H9 (cell line): ENCODE measurements at places on chromosomes 12 and 14. TPM values are rescaled to one million over a fixed set of nuclear protein-coding genes. Genes with fewer than 3 reads are reported as not detected.

TRIM9 gene
- total RNA-seq, result 0.83 and 0.98 TPM in 2 replicates

ADAM21 gene
- total RNA-seq, result 0.09 TPM in 1 of 2 replicates, not detected in the other

GRCh38 chr12:38892087-38892786 lies 13.2 kb downstream of the CPNE8 start:
- H3K4me3 ChIP-seq, result no peak overlapping the region
- H3K27me3 ChIP-seq, result no peaks in the 10 kb centered on the region; the same call in 1 of the 2 replicates
- no peak for DNase-seq
- H3K4me1 ChIP-seq, result no peaks in the 10 kb centered on the region

PROX2 gene
- not detected in 2 replicates for total RNA-seq

MYF5 gene
- total RNA-seq, result not detected in 2 replicates

- no peak overlapping the region for H3K27ac ChIP-seq
- no peak for DNase-seq
- peaks cover 40% of the 10 kb centered on the region for H3K36me3 ChIP-seq
These were observed 55.5 kb downstream of the RDH12 start for GRCh38 chr14:67757175-67757574.

- H3K4me1 ChIP-seq, result peaks cover 2% of the 10 kb centered on the region; the same call in 1 of the 2 replicates
- H3K36me3 ChIP-seq, result no peaks in the 10 kb centered on the region
- no peak overlapping the region for H3K27ac ChIP-seq
These were observed 42.1 kb downstream of the RASSF3 start for GRCh38 chr12:64652346-64652745.

- H3K36me3 ChIP-seq, result no peaks in the 10 kb centered on the region
- no peak overlapping the region for H3K27ac ChIP-seq
- DNase-seq, result no peak
These were observed 16.5 kb downstream of the SLC24A4 start for GRCh38 chr14:92339426-92339825.

POTEM gene
- not detected in 2 replicates for total RNA-seq

DNA sequence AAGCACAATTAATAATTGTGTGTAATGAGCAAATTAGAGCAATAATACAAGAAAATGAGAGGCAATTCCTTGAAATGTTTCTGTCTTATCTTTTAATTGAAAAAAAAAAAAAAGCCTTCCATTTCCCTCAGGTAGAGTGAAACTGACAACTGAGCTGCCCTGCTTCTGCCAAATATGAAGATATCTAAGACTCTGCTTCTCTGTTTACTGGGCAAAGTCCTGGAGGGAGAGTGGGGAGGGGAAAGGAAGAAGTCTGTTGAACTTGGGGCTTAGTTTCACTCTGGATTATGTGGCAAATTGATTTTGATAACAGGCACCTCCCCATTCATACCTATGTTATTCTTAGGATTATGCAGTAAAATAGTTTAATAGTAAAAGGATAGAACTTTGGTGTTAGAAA lies 364.9 kb downstream of the NRXN3 start:
- no peak overlapping the region for H3K27ac ChIP-seq
- H3K36me3 ChIP-seq, result no peaks in the 10 kb centered on the region
- no peak overlapping the region for H3K4me3 ChIP-seq
- no peak for DNase-seq
- H3K4me1 ChIP-seq, result no peaks in the 10 kb centered on the region
- no peaks in the 10 kb centered on the region for H3K27me3 ChIP-seq

GRCh38 chr12:115943630-115944391 lies 333.7 kb downstream of the MED13L start:
- DNase-seq, result no peak
- no peak overlapping the region for H3K4me3 ChIP-seq
- H3K4me1 ChIP-seq, result no peaks in the 10 kb centered on the region; the same call in 1 of the 2 replicates

- DNase-seq, result no peak
- H3K27ac ChIP-seq, result no peak overlapping the region
- no peaks in the 10 kb centered on the region for H3K4me1 ChIP-seq
- H3K36me3 ChIP-seq, result no peaks in the 10 kb centered on the region
- H3K4me3 ChIP-seq, result no peak overlapping the region
These were observed 313.1 kb downstream of the GALC start for GRCh38 chr14:87679866-87680265.

GRCh38 chr12:128942960-128943477 lies 89.7 kb downstream of the GLT1D1 start:
- no peak for DNase-seq
- H3K4me3 ChIP-seq, result no peak overlapping the region
- H3K27ac ChIP-seq, result no peak overlapping the region
- no peaks in the 10 kb centered on the region; the same call in 1 of the 2 replicates for H3K4me1 ChIP-seq

DNA sequence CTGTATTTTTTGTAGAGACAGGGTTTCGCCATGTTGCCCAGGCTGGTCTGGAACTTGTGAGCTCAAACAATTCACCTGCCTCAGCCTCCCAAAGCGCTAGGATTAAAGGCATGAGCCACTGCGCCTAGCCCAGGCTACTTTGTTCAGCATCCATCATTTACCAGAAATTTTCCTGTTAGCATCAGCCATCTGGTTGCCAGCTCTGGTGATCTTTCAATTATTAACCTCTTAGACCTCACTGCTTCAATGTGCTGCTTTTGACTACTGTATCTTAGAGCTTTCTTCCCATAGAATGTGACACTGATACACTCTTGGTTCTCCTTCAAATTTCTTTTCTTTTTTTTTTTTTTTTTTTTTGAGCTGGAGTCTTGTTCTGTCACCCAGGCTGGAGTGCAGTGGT lies 5.4 kb upstream of the AMHR2 start:
- no peak overlapping the region for H3K4me3 ChIP-seq
- no peak overlapping the region for H3K27ac ChIP-seq
- no peaks in the 10 kb centered on the region for H3K36me3 ChIP-seq
- no peaks in the 10 kb centered on the region for H3K27me3 ChIP-seq
- DNase-seq, result no peak

CCDC196 gene
- not detected in 2 replicates for total RNA-seq

GRCh38 chr14:99273766-99274345 lies 1.9 kb upstream of the BCL11B start:
- no peak overlapping the region for H3K27ac ChIP-seq
- no peak for DNase-seq
- H3K27me3 ChIP-seq, result no peaks in the 10 kb centered on the region; the same call in 1 of the 2 replicates
- no peaks in the 10 kb centered on the region for H3K36me3 ChIP-seq
- H3K4me3 ChIP-seq, result peak overlapping the region; percentile 84

- H3K27ac ChIP-seq, result no peak overlapping the region
- DNase-seq, result no peak
- no peak overlapping the region for H3K4me3 ChIP-seq
- H3K36me3 ChIP-seq, result no peaks in the 10 kb centered on the region
These were observed 24.0 kb downstream of the TCTN1 start for GRCh38 chr12:110637869-110638441.

DNA sequence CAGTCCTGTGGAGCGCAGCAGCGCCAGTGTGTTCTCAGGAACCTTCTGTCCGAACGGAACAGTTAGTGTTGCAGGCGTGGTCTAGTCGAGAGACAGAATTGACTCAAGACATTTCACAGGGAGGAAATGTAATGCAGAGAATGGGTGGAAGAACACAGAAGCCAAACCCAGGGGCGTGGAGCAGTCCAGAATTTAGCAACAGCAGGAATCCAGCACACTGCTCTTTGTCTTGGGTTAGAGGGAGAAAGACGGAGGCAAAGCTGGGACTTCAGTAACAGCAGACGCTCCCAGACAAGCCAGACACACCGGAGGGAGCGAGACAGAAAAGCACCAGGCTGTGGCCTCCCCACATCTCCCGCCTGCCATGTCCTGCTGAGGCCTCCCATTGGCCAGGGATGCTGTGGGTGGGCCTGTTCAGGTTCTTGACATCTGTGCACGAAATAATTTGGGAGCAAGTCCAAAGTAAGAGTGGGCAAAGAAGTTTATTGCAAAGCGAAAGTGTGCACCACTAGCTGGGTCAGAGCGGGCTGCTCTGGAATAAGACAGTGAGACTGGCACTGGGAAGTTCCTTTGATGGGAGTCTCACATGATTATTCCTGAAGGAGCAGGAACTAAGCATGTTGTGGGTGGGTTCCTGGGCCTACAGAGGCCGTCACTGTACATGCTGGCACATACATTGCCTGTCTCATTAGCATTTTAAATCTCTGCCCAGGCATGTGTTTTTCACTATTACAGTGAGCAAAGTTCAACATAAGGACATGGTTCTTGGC lies 339.3 kb upstream of the SFSWAP start:
- no peaks in the 10 kb centered on the region for H3K36me3 ChIP-seq
- no peak overlapping the region for H3K27ac ChIP-seq
- no peaks in the 10 kb centered on the region for H3K27me3 ChIP-seq
- DNase-seq, result no peak
- no peaks in the 10 kb centered on the region for H3K4me1 ChIP-seq

DNA sequence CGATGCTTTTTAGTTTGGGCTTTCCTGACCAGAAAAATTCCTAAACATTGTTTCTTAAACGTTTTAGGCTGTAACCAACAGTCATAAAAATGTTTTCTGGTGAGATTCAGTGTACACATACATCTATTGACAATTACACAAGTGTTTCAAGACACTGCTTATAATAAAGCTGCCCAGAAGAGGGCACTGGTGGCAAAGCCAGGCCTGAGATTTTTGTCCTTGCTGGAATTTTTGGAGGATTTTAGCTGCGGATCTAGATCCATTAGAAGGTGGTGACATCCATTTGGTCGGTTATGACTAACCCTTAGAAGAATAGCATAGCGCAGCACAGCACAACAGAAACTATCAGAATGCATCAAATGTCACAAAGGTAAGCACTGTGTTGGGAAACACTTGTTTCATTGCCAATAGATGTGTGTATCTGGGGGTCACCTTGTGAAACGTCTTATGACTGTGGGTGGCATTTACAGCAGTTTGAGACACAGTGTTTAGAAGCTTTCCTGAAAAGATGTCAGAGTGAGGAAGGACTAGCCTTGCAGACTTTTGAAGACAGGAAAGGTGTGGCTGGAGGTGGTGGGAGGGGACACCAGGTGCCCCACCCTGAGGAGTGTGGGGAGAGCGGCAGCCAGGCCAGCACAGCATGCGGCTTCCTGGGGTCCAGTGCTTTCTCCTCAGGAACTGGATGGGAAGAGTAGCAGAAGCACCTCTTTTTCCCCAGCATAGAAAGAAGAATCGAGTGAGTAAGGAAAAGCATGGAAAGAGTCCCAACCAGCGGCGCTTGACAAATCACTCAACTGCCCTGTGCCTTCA lies 54.7 kb upstream of the FKBP4 start:
- no peak overlapping the region for H3K27ac ChIP-seq
- no peaks in the 10 kb centered on the region for H3K27me3 ChIP-seq
- peak; percentile 25 for DNase-seq
- H3K4me3 ChIP-seq, result no peak overlapping the region

DNA sequence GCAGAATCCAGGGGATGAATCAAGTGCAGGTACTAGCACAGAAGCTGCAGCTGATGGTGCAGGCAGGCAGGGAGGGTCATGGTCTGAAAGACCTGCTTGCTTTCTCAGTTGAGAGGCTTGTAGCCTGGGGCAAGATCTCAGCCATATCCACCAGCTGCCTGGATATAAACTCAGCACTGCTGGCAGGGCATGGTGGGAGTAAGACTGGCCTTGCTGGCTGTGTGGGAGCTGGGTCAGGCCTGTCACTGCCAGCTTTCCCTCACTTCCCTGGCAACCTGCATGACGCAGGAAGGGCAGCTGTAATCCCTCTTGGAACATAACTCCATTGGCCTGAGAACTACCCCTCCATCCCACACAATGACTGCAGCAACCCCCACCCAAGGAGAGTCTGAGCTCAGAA lies 230.1 kb downstream of the ANO6 start:
- no peak for DNase-seq
- H3K36me3 ChIP-seq, result peaks cover 7% of the 10 kb centered on the region
- no peak overlapping the region for H3K4me3 ChIP-seq
- no peak overlapping the region for H3K27ac ChIP-seq

DNA sequence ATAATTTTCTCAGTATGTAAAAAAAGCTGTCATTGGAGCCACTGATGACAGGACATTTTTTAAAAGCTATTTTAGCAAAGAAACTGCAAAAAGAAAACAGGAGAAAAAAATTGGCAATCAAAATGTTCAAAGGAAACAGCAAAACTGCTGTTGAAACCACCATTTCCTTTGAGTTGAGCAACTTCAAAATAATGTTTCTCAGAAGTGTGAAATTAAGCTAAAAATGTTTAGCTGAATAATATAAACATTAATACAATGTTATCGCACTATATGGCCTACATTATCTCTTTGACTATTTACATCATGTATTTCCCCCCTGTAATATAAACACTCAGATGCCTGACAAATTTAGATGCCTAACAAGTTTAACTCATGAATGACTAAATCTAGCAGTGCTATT lies 23.4 kb upstream of the GLIPR1 start:
- peaks cover 33% of the 10 kb centered on the region for H3K36me3 ChIP-seq
- no peak overlapping the region for H3K4me3 ChIP-seq

DNA sequence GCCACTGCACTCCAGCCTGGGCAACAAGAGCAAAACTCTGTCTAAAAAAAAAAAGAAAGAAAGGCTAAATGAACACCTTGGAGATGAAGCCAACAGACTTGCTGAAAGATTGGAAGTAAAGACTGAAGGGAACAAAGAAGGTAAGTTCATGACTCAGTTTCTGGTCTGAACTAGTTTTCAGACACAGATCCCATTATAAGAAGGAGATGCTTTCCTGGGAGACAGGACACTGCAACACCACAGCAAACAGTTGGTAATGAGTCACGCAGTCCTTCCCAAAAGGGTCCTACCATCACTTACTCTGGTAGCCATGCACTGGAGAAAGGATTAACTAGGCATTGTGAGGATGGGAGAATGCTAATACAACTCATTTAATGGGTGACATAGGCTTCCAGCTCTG lies 97.2 kb downstream of the SSPN start:
- DNase-seq, result no peak
- no peaks in the 10 kb centered on the region for H3K36me3 ChIP-seq
- H3K4me1 ChIP-seq, result no peaks in the 10 kb centered on the region
- no peaks in the 10 kb centered on the region for H3K27me3 ChIP-seq

FAM181A gene
- total RNA-seq, result not detected in 2 replicates

GRCh38 chr14:64604881-64605280 lies 55.1 kb downstream of the PPP1R36 start:
- no peaks in the 10 kb centered on the region for H3K36me3 ChIP-seq
- no peak overlapping the region for H3K4me3 ChIP-seq
- no peaks in the 10 kb centered on the region for H3K4me1 ChIP-seq
- no peaks in the 10 kb centered on the region for H3K27me3 ChIP-seq

RAD9B gene
- total RNA-seq, result 0.22 TPM in 1 of 2 replicates, not detected in the other

- no peak overlapping the region for H3K27ac ChIP-seq
- DNase-seq, result no peak
- H3K27me3 ChIP-seq, result no peaks in the 10 kb centered on the region
- no peaks in the 10 kb centered on the region for H3K4me1 ChIP-seq
- H3K36me3 ChIP-seq, result no peaks in the 10 kb centered on the region
These were observed 125.6 kb upstream of the RPH3A start for GRCh38 chr12:112665958-112666357.

PLCZ1 gene
- total RNA-seq, result not detected in 2 replicates

ASCL1 gene
- total RNA-seq, result 0.20 TPM in 1 of 2 replicates, not detected in the other
